HCT116 (cell line): ENCODE measurements at places on chromosomes 11 and 22. TPM values are rescaled to one million over a fixed set of nuclear protein-coding genes. Genes with fewer than 3 reads are reported as not detected.
A peak's percentile ranks its signal among the peaks of the same experiment; 100 is the strongest.

- H3K4me1 ChIP-seq: no peaks in the 10 kb centered on the region
- H3K27me3 ChIP-seq: no peaks in the 10 kb centered on the region
- DNase-seq: no peak
- no peaks in the 10 kb centered on the region for H3K36me3 ChIP-seq
- no peak overlapping the region for H3K27ac ChIP-seq
These were observed 29.4 kb upstream of the LYVE1 start for GRCh38 chr11:10597877-10598351.

DNA sequence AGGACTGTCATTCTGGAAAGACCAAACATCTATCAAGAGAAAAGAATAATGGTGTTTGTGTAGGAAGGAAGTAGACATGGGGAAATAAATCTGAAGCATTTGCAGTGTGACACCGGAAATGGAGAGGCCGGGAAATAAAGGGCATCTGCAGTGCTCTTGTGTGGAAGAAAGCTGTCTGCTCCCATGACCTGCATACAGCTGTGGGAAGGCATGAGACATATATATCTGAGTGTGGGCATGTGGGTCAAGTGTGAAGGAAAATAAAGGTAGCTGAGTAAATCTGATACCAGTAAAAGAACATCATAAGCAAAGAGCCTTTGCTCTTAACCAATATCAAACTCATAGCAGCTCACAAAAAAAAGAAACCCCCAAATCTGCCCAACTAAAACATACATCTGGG, 72.1 kb upstream of the OR5AK2 start:
- H3K4me3 ChIP-seq: no peak overlapping the region
- no peak for DNase-seq
- H3K27ac ChIP-seq: no peak overlapping the region
- H3K27me3 ChIP-seq: no peaks in the 10 kb centered on the region; the same call in 1 of the 2 replicates
- no peaks in the 10 kb centered on the region for H3K36me3 ChIP-seq
- H3K4me1 ChIP-seq: no peaks in the 10 kb centered on the region

The MMP27 gene
- not detected for total RNA-seq

DNA sequence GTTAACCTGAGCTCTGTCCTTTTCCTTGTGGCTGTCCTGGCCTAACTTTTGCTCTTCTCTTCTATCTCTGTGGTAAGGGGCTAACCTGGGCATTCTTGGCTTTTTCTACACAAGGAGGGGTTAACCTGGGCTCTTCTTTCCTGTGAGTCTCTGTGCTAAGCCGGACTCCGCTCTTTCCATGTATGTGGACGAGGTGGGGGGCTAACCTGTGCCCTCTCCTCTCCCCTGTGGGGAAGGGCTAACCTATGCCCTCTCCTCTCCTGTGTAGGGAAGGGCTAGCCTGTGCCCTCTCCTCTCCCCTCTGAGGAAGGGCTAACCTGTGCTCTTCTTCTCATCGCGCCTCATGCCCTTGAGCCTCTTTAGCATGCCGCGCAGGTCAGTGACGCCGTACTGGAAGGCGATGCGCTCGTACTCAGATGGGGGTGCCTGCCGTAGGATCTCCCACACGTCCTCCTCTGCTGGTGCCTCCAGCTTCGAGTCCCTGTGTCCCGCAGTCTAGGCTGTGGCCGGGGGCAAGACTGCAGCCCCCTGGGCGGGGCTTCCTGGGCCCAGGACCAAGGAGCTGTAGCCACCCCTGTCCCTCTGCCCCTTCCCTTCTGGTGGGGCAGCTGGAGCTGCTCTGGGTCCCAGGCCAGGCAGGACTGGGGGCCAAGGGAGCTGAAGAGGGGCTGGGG, 6.5 kb downstream of the MYBPC3 start:
- DNase-seq: no peak
- H3K4me1 ChIP-seq: no peaks in the 10 kb centered on the region
- H3K27ac ChIP-seq: no peak overlapping the region
- H3K36me3 ChIP-seq: no peaks in the 10 kb centered on the region

The CFAP300 gene
- not detected for total RNA-seq

- H3K27me3 ChIP-seq: no peaks in the 10 kb centered on the region
- H3K36me3 ChIP-seq: peaks cover 4% of the 10 kb centered on the region; the same call in 1 of the 2 replicates
- no peak for DNase-seq
These were observed 505 bp downstream of the NUDT22 start for GRCh38 chr11:64226507-64227051.

The NCAM1 gene
- 0.22 TPM for total RNA-seq

GRCh38 chr22:42855211-42855610, 1.9 kb downstream of the ARFGAP3 start:
- no peak overlapping the region for H3K4me3 ChIP-seq
- no peaks in the 10 kb centered on the region for H3K36me3 ChIP-seq
- no peak for DNase-seq
- H3K4me1 ChIP-seq: peaks cover 12% of the 10 kb centered on the region; the same call in 1 of the 2 replicates
- no peaks in the 10 kb centered on the region for H3K27me3 ChIP-seq

- no peak for DNase-seq
- no peaks in the 10 kb centered on the region for H3K27me3 ChIP-seq
- H3K4me1 ChIP-seq: peaks cover 5% of the 10 kb centered on the region; the same call in 1 of the 2 replicates
- no peaks in the 10 kb centered on the region for H3K36me3 ChIP-seq
- H3K4me3 ChIP-seq: no peak overlapping the region
- H3K27ac ChIP-seq: no peak overlapping the region
These were observed 6.6 kb upstream of the SSTR3 start for GRCh38 chr22:37218771-37219411.

The IGLL1 gene
- total RNA-seq: not detected

The SHISA8 gene
- 13.9 TPM for total RNA-seq

The SERHL2 gene
- not detected for total RNA-seq

- no peak overlapping the region for H3K27ac ChIP-seq
- peaks cover 28% of the 10 kb centered on the region; the same call in 1 of the 2 replicates for H3K4me1 ChIP-seq
- H3K36me3 ChIP-seq: no peaks in the 10 kb centered on the region
- no peaks in the 10 kb centered on the region for H3K27me3 ChIP-seq
- DNase-seq: no peak
These were observed 3.8 kb downstream of the OSBPL5 start for GRCh38 chr11:3161309-3161708.

The TPBGL gene
- total RNA-seq: 0.12 TPM

The MUC2 gene
- 0.47 TPM for total RNA-seq

GRCh38 chr22:38724926-38725571, 19.3 kb downstream of the GTPBP1 start:
- H3K36me3 ChIP-seq: peaks cover 52% of the 10 kb centered on the region
- no peak overlapping the region for H3K27ac ChIP-seq
- DNase-seq: no peak
- no peak overlapping the region for H3K4me3 ChIP-seq

The DNAJB7 gene
- total RNA-seq: not detected

DNA sequence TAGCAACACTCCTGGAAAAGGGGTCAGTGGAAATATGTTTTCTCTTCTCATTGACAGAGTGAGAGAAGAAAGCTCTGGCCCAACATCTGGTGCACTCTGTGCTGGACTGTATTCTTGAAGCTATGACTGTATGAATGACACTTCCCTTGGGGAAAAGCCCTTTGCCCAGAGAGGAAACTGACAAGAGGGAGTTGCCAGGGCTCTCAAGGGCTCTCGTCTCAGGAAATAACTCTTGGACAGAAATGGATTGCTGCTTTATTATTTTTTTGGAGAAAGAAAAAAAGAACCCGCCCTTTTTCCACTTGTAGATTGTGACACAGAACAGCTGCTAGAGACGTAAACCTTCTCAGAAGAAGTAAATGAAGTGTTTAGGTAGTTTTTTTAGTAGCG, 11.4 kb downstream of the ETS1 start:
- H3K4me1 ChIP-seq: no peaks in the 10 kb centered on the region
- no peak for DNase-seq
- no peaks in the 10 kb centered on the region for H3K36me3 ChIP-seq
- H3K27ac ChIP-seq: no peak overlapping the region

DNA sequence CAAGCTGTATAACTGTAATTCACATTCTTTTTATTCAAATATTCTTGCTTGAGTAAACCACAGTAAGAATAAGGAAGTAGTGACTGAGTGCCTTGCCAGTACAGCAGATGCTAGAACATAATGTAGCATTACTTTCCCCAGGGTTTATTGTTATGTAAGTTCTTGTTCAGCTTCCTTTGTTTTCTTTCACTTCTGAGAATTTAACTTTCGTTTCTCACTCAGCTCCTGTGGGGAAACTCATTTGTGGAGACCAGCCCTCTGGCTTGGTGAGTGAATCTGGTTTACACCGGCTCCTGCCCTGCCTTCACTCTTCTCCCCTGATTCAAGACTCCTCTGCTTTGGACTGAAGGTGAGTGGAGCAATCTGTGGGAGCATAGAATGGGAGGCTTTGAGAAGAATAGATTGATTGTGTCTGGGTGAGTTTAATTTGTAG, at the start of gene TRIM22:
Gene TRIM22, plus strand, starts transcription at position 240 of the 433 bp plus-strand sequence. CDS start 6,443 bp downstream, outside the sequence.
- H3K27me3 ChIP-seq: peaks cover 7% of the 10 kb centered on the region; the same call in 1 of the 2 replicates
- no peak for DNase-seq
- no peaks in the 10 kb centered on the region for H3K36me3 ChIP-seq
- no peak within 1 kb of the TSS for H3K4me3 ChIP-seq
- no peak within 1 kb of the TSS for H3K27ac ChIP-seq

The NNMT gene
- not detected for total RNA-seq

GRCh38 chr11:19345848-19346681, 105.3 kb upstream of the E2F8 start:
- no peak for DNase-seq
- H3K27ac ChIP-seq: no peak overlapping the region
- no peak overlapping the region for H3K4me3 ChIP-seq
- no peaks in the 10 kb centered on the region for H3K4me1 ChIP-seq
- peaks cover 57% of the 10 kb centered on the region for H3K27me3 ChIP-seq
- no peaks in the 10 kb centered on the region for H3K36me3 ChIP-seq

- no peak overlapping the region for H3K4me3 ChIP-seq
- no peak for DNase-seq
- H3K4me1 ChIP-seq: peaks cover 19% of the 10 kb centered on the region
- no peaks in the 10 kb centered on the region for H3K27me3 ChIP-seq
These were observed 21.1 kb downstream of the RPS6KA4 start for GRCh38 chr11:64379817-64380709.

- H3K36me3 ChIP-seq: 0 out of 2 replicates have a peak, but pooled peaks cover 5% of the 10 kb centered on the region
- H3K4me1 ChIP-seq: peaks cover 26% of the 10 kb centered on the region
- H3K27me3 ChIP-seq: no peaks in the 10 kb centered on the region
- peak overlapping the region; percentile 90 for H3K27ac ChIP-seq
- no peak for DNase-seq
- H3K4me3 ChIP-seq: peak overlapping the region; percentile 83
These were observed 1.1 kb upstream of the PITPNB start for GRCh38 chr22:27919942-27920755.

DNA sequence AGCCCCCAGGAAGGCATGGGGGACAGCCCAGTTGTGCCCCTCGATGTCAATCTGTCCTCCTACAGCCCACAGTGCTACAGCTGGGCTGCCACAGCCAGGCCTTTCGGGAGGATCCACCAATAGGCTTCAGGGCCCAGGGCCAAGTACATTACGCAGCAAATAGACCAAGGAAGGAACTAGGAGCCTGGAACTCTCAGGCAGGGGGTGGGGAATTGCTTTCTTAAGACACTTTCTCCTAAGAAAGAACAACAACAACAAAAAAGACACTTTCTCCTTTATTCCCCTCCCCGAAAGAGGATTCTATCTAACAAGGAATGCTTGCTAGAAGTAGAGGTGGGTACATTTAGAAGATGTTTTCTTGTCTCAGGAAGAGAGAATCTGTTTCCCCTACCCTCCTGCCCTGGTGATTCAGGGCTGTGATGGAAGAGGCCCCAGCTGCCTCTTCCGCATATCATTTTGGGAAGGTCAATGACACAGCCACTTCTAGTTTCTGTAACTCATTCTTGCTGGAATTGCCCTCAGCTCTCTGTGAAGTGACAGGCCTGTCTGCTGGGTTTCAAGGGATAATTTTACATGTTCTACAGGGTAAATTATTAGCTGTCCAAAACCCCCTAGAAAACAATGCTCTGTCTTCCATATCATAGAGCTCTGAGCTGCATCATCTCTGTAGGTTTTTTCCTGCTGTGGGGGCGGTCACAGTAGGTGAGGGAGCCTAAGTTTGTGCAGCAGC, 6.0 kb upstream of the MALAT1 start:
- peaks cover 96% of the 10 kb centered on the region for H3K4me1 ChIP-seq
- no peak for DNase-seq
- peak overlapping the region; percentile 98 for H3K27ac ChIP-seq
- H3K36me3 ChIP-seq: no peaks in the 10 kb centered on the region

The ABCG4 gene
- total RNA-seq: 1.9 TPM

GRCh38 chr11:70381872-70382861, 16.2 kb upstream of the CTTN start:
- H3K36me3 ChIP-seq: peaks cover 30% of the 10 kb centered on the region
- H3K27ac ChIP-seq: peak overlapping the region; percentile 35; the same call in 1 of the 2 replicates
- H3K4me3 ChIP-seq: no peak overlapping the region
- peaks cover 13% of the 10 kb centered on the region for H3K4me1 ChIP-seq
- no peak for DNase-seq
